CD4-positive, alpha-beta T cell treated with Interleukin-17A for 1 hour (primary cell): ENCODE measurements at places on chromosomes 2 and 18.

GRCh38 chr2:225156853-225157451, 114.7 kb upstream of the DOCK10 start:
- DNase-seq, result no peak

GRCh38 chr2:20016346-20016745, 3.9 kb upstream of the MATN3 start:
- no peak for DNase-seq

GRCh38 chr2:126475031-126475430, 180.9 kb upstream of the GYPC start:
- no peak for DNase-seq

DNA sequence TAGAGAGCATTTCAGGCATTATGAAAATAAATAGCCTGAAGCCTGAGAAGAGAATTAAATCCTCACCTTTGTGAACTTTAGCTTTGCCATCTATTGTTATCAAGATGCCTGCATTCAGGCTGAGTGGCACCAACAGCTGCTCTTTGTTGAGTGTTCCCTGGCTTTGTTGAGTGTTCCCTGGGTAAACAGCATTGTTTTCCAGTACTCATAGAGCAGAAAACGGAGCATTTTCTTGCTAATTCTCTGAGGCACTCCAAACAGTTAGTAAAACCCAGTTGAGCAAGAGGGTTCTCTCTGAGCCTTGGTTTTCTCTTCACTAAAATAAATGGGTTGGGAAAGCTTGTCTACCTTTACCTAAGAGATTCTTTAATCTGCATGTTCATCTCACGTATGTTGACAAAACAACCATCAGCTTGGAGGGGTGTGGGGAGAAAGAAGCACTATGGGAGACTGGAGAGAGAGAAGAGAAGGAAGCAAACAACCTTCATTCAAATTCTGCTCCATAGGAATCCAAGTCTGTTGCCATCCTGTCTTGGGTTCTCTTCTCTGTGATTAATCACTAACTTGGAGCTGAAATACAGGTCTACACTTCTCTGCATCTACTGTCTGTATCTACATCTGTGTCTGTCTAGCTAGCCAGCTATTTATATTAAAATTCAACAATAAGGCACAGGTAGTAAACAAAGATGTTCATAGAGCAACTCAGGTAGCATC, 567.0 kb upstream of the SOX11 start:
- DNase-seq, result no peak

- no peak for DNase-seq
Observed at GRCh38 chr2:121471532-121472469, 58.9 kb upstream of the RNU4ATAC start.

DNA sequence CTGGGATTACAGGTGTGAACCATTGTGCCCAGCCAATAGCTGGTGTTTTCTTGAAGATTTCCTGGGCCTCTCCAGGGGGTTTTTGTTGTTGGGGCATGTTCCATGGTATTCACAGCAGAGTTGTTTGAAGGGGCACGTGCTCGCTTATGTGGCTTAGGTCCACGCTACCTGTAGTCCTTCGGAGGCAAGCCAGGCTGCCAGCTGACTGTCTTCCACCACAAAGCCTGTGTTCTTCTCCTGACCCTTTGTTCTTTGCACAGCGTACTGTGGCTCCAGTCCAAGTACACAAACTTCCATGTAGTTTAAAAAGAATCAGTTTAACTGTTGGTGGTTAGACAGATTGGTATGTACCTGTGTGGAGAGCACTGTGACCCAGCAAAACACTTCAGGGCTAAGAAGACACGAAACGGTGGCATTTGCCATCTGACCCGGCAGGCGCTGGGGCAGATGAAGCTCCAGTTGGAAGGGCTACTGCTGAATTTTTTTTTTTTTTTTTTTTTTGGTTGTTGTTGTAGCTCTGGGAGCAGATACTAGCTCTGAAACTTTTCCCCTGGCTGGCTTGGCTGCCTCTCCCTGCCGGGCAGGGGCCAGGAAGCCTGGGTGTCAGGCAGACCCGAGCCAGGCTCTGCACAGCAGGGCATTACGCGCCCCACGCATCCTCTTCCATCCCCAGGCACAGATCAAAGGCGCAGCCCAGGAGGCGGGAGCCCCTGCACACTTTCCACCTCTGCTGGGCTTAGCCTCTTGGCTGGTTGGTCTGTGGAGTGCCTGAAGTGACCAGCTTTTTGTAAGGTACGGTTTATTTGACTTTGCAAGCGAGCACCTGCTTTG, 5.7 kb downstream of the GREB1 start:
- DNase-seq, result no peak

- no peak for DNase-seq
Observed at GRCh38 chr18:78972385-78972918, 7.2 kb upstream of the SALL3 start.

DNA sequence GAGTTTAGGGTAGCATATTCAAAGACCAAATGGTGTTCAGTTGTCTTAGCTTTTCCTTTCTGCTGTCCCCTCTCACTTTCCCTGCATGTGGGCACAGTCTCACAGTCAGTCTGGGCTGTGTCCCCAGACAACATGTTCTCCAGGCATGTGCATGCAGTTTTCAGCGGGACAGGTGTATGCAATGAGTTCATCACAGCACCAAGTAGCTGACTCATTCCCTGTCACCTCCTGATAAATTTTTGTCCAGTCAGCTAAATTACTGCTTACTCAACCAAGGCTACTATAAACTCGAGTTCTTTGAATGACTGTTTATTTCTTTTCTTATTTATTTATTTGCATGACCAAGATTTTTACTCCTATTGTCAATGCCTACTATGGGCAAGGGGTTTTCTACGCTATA, 148.8 kb upstream of the CDH19 start:
- no peak for DNase-seq

DNA sequence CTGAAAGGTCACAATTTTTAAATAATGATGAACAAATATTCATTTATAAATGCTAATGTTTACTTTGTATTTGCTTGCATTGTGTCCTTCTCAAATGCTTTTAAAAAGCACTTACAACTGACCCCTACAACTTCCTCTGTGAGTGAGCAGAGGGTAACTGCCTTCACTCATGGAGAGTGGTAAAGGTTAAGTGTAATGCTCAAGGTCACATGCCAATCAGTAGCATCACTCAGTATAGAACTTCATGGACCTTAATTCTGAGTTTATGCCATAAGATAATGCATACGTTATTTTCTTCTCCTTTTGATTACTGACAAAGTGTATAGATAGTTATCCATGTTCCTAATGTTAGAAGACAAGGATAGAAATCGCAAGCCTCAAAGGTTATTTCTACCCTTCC, 91.8 kb upstream of the SERTAD2 start:
- DNase-seq, result no peak

GRCh38 chr2:13128139-13128538, 411.4 kb downstream of the TRIB2 start:
- DNase-seq, result no peak

- no peak for DNase-seq
Observed at GRCh38 chr2:76752506-76752905, 769.7 kb downstream of the LRRTM4 start.

DNA sequence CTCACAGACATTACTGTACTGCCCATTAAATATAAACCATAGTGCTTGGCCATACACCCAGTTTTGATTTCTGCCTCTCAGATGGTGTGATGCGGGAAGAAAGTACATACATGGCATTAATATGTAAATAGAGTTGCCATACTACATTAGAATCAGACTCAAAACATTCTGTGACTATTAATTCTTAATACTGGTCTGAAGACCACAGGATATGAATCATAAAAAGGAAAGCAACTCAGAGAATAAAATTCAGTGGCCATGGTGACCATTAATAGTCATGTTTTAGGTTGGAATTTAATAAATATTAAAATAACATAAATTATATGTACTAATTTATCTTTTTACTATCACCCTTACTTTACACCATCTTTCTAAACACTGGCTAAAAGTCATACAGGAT, 33.0 kb upstream of the WDR75 start:
- no peak for DNase-seq

GRCh38 chr18:35570182-35570581, 11.4 kb upstream of the GALNT1 start:
- DNase-seq, result no peak

DNA sequence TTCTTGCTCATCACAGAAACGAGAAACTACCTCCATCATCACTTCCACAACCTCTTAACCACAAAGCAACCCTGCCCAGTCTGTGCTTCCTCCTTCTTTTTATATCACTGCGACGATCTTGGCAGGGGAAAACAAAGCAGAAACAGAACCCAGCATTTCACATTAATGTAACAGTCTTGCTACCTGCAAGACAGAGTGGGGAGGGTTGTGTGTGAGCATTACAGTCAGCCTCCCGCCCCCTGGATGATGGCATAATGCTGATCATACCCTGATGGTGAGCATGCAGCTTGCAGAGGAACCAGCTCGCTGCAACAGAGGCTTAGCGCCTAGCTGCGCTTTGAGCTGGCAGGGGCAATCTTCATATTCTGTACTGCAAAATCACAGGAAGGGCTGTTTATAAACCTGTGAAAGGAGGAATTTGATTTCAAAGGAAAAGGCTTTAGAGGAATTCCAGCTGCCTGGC, 376.1 kb downstream of the IRS1 start:
- DNase-seq, result peak; percentile 51

GRCh38 chr2:198146346-198146940, 342.1 kb downstream of the PLCL1 start:
- DNase-seq, result no peak

- DNase-seq, result no peak
Observed at GRCh38 chr2:68700560-68700959, 34.1 kb upstream of the ARHGAP25 start.

- peak; percentile 94 for DNase-seq
Observed at GRCh38 chr2:237673130-237674001, 46.0 kb downstream of the LRRFIP1 start.

GRCh38 chr2:15119722-15120175, 441.4 kb downstream of the NBAS start:
- DNase-seq, result no peak

- DNase-seq, result no peak
Observed at GRCh38 chr2:15184491-15184890, 376.6 kb downstream of the NBAS start.

DNA sequence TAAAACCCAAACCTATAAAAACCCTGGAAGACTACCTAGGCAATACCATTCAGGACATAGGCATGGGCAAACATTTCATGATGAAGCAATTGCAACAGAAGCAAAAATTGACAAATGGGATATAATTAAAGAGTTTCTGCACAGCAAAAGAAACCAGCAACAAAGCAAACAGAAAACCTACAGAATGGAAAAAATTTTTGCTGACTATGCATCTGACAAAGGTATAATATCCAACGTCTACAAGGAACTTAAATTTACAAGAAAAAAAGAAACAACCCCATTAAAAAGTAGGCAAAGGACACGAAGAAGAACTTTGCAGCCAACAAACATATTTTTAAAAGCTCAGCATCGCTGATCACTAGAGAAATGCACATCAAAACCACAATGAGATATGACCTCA, 28.8 kb downstream of the ZBTB14 start:
- no peak for DNase-seq

DNA sequence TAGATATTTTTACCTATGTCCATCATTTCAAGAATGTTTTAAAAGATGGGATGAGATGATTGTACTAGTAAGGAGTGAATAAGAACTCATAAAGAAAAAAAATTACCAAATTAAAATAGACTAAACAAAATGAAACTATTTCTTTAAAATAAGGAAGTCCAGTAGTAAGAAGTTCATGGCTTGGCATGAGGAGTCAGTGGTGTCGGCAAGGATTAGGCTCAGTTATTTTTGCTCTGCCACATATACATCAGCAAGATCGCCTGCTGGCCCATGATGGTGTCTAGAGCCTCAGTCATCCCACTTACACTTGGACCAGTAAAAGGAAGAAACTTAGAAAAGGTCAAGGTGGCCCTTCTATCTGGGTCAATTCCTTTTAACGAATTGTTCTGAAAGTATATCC, 300.9 kb upstream of the SLC8A1 start:
- DNase-seq, result no peak

DNA sequence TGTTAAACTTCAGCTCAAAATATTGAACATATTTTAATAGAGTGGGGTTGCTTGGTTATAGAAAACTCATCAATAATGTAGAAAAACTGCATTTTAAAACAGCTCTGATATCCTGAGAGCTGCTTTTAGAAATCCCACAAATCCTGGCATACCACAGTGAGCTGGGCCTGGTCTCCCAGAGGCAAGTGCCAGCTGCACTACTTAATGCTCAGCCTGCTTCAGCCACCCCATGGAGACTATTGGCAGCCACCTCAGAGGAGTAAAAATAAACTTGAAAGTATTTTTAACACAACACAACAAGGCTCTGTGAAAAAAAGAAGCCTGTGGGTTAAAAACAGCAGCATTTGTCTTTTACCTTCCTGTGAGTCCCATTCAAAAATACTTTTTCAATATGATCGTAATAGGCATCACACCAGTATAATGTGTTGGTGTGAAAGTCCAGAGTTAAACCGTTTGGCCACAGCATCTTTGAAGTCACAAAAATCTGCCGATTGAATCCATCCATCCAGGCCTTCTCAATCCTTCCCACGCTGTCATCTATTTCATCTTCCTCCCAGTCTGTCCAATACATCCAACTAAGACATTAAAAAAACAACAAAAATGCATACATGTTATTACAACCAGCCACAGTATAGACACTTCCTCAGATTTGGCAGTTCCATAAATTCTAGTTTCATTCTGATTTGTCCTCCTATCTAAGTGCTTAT, 1115.3 kb downstream of the LRP1B start:
- no peak for DNase-seq

- no peak for DNase-seq
Observed at GRCh38 chr18:3886575-3887322, 436.8 kb downstream of the TGIF1 start.

GRCh38 chr18:70028084-70028483, 80.4 kb upstream of the CD226 start:
- DNase-seq, result no peak

DNA sequence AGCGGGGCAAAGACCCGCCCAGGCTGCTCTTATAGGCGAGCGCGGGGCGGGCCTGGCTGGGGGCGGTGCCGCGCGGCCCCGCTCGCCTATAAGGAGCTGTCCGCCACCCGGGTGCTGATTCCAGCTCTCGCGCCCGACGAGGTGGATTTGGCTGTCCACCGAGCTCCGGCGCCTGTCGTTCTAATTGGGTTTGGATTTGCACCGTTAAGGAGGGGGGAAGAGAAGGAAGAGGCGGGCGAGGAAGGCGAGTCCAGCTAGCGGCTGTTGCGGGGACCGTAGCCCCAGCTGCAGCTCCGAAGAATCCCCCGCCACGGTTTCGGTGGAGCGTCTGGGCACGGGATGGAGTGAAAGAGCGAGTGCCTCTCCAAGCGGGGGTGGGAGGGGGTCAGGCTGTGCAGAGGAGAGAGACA, at the start of gene CNTNAP5:
Gene CNTNAP5, plus strand, starts transcription at position 117 of the 410 bp plus-strand sequence. CDS start 364 bp downstream, outside the sequence.
- no peak for DNase-seq
